ENCODE measurements at places on chromosomes 2 and 18.

DNA sequence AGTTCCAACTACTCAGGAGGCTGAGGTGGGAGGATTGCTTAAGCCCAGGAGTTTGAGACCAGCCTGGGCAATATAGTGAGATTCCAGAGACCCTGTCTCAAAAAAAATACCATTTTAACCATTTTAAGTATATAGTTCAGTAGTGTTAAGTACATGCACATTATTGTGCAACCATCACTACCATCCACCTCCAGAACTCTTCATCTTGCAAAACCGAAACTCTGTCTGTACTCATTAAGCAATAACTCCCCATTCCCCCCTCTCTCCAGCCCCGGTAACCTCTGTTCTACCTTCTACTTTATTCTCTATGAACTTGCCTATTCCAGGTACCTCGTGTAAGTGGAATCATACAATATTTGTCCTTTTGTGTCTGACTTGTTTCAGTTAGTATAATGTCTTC is 86.4 kb downstream of the GFPT1 start:
- peak; percentile 44 for DNase-seq

GRCh38 chr2:208042450-208042849 is 17.1 kb upstream of the PLEKHM3 start:
- no peak for DNase-seq

DNA sequence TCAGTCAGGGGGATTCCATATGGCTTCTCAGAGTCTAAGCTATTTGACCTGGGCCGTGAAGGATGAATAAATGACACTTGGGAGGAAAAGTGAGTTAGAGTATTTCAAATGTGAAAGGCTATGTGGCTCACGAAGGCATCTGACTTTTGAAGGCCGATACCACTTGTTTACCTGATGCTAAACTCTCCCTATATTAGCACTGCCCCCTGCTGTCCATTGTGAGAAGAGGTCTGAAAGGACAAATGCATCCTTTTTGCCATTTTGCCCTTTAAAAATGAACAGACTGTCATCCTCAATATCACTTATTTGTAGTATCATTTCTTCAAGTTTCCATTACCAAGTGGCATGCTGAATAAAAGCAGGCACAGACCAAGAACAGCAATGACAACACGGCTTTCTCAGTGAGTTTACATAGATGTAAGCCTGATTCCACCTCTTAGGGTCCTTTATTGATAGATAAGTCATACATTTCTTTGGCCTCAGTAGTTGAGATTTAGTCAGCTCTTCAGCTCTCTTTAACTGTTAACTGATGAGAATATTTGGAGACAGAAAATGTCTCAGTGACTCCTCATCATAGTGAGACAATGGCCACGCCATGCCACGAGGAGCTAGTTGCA is 40.1 kb downstream of the DOCK10 start:
- DNase-seq: peak; percentile 83

DNA sequence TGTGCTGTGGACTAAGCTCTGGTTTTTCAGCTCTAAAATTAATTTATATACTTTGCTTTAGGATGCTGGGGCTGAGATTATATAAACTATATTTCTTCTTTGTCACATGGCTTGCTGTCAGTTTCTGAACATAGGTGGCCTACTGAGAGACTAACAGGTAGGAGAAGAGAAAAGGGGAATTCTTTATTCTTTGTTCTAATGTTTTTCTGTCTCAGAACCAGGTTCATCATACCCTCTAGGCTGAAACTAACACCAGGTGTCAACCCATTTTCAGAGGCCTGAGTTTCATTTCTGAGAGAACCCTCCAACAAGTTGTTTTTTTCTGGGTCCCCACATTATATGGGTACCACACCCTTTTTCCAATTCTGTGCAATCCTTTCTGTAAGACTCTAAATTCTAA is 843.6 kb downstream of the TRIB2 start:
- DNase-seq: no peak

- peak; percentile 33 for DNase-seq
Observed at GRCh38 chr18:79645291-79645983, 34.2 kb upstream of the CTDP1 start.

DNA sequence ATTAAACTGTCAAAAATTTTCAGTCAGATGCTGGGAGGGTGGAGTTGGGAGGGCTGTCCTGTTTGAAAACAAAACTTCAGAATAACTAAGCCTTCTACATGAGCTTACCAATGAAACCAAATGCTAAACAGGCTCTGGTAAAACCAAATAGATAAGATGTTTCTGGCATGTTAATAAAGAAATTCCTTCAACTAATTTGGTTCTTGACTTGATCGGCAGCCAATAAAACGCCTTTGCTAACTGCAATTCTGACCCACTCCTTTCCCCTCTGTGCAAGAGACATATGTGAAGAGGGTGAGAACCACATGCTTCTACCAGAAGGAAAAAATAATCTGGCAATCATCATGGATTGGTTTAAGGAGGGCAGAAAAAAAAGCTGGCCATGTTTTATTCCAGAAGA is 20.9 kb downstream of the MAP4K3 start:
- DNase-seq: no peak

GRCh38 chr18:22609642-22610041 is 191.9 kb upstream of the CTAGE1 start:
- DNase-seq: no peak

DNA sequence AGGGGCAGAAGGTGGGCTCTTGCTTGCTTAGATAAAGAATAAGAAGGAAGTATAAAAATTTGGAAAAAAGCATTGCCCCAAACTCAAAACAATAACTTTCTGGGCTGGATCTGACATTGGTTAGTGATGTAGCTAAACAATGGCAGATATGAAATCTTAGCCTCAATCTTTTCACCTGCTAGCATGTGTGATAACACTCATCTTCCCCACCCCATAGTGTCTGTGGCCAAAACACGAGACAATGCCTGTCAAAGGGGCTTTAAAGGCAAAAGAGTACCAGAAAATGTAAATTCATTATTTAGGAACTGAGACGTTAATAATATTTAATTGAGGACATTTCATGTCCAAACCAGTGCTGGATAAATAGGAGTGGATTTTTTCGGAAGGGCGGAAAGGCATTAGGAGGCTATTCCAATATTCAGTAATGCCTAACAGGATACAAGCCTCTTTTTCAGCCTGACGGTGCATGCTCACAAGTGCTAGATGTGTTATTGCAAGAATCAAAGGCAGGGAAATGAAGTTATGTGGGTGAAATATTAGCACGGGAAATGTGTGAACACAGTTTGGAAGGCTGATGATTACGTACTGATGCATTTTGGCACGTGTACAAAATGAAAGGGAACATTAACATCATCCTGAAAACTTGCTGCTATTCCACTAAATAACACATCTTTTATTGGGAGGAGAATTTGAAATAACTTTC is 395.7 kb downstream of the GALR1 start:
- no peak for DNase-seq

DNA sequence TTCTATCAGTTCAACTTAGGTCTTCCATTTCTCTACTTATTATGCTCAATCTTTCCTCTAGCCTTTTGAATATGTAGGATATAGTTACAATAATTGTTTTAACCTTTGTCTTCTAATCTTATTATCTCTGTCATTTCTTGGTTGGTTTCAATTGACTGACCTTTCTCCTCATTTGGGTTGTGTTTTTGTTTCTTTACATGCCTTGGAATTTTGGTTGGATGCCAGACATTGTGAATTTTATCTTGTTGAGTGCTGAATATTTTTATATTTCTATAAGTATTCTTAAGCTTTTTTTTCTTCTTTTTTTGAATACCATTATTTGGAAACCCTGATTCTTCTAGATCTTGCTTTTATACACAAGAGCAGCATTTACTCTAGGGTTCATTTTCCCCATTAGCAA is 30.7 kb upstream of the TMEM247 start:
- DNase-seq: no peak

DNA sequence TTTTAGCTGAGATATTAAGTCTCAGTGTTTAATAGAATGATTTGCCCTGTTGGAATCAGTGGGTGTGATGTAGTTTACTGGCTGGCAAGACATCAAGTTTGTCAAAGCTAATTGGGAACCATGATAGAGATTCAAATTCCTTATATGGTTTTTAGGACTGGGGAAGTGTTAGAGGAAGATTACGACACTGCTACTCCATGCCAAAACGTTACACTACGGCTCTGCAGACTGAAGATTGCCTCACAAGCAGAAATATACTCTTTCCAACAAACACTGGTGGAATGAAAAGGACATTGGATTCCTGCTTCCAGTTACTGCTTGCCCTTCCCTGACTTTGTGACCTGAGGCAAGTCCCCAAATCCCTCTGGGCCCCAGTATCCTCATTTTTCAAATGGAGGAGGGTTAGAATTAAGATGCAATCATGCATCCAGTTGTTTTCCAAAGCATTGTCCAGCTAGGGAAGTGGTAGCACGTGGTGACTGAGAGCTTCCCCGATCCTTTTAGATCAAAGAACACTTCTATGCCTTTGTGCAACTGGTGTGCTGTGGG is 147.6 kb downstream of the CDC42EP3 start:
- DNase-seq: peak; percentile 64

DNA sequence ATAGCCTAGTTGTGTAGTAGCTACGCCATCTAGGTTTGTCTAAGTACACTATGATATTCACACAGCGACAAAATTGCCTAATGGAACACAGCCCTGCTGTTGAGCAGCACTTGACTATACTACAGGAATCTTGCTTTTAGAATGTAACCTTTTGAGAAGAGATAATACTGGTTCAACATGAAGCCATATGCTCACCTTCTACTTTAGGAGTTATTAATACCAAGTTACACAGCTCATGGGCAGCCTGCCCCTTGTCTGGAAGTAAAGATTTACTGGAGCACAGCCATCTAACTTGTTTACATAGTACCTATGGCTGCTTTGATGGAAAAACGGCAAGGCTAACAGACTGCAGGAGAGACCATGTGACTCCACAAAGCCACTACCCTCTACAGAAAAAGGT is 174.8 kb downstream of the DYM start:
- no peak for DNase-seq

DNA sequence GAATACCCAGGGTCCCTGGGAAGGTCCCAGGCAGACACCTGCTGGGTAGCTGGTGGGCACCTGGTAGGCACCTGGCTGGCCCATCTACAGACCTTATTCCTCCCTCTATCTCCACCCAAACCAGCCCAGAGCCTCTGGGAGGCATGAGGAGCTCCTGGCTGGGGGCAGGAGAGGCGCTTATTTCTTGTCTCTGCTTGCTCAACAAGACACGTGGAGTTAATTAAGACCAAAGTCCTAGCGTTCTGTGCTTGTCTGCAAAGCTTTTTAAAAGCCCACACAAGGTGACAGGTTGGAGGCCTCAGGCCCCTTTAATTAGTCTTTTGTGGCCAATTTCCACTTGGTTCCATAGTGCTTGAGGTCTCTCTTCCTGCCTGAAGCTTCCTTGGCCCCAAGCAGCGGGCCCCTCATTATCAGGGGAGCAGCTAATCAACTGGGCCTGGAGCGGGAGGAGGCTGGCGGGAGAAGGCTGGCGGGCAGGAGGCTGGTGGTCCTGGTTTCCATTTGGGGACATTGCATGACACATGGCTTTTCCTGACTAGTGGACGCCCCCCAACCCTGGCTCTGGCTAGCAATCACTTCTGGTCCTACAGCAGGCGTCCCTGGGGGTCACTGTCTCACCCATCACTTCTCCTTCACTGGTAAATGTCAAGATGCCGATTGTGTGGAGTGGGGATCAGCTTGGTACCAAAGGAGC is 65.4 kb upstream of the HDAC4 start:
- no peak for DNase-seq
